ENCODE measurements at places on chromosomes 5 and 9.

GRCh38 chr5:160375701-160376100 lies 5.3 kb upstream of the C1QTNF2 start:
- no peak for DNase-seq

GRCh38 chr5:151041577-151042268 lies 21.3 kb downstream of the GPX3 start:
- no peak for DNase-seq

DNA sequence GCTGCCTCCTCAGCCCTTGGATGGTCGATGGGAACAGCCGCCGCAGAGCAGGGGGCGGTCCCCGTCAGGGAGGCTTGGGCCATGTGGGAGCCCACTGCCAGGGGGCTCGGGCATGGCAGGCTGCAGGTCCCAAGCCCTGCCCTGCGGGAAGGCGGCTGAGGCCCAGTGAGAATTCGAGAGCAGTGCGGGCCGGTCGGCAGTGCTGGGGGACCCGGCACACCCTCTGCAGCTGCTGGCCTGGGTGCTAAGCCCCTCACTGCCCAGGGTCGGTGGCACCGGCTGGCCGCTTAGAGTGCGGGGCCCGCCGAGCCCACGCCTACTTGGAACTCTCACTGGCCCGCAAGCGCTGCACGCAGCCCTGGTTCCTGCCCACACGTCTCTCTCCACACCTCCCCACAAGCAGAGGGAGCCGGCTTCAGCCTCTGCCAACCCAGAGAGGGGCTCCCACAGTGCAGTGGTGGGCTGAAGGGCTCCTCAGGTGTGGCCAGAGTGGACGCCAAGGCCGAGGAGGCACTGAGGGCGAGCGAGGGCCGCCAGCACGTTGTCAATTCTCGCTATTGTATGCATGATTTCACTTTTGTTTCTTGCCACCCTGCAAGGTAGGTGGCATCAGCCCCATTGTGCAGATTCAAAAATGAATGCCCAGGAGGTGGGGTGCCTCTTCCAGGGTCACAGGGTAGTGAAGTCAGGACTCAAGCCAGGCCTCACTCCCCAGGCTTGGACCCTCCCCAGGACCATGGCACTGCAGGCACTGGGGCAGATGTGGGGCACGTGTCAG lies 48.6 kb downstream of the COL15A1 start:
- DNase-seq: no peak

DNA sequence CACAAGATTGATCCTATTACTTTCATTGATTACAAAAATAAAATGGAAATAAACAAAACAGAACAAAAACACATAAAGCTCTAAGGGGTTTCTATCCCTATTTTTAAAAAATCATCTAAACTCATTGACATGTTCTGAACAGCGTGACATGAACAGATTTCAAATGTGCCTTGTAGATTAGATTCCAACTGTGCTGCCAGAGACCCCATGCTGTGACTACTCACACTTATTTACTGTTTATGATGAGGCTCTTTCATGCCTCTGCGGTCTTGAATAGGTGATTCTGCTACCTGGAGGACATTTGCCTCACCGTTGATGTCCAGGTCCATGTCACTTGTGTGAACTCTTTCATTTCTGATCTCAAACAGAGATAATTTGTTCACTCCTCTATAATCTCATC lies 990.2 kb downstream of the CDH12 start:
- DNase-seq: no peak

- no peak for DNase-seq
Measured at GRCh38 chr9:77284616-77285015, 107.3 kb downstream of the VPS13A start.

GRCh38 chr5:128380337-128380736 lies 157.7 kb downstream of the FBN2 start:
- DNase-seq: no peak

Data from hematopoietic multipotent progenitor cell treated with erythropoietin and hydrocortisone succinate and interleukin-3 and kit ligand, for 15 days (in vitro differentiated cells).